Fibroblast of gingiva (primary cell): ENCODE measurements at places on chromosomes 2 and 18.

GRCh38 chr2:54960164-54960563 is 90.1 kb downstream of the RTN4 start:
- DNase-seq: no peak

DNA sequence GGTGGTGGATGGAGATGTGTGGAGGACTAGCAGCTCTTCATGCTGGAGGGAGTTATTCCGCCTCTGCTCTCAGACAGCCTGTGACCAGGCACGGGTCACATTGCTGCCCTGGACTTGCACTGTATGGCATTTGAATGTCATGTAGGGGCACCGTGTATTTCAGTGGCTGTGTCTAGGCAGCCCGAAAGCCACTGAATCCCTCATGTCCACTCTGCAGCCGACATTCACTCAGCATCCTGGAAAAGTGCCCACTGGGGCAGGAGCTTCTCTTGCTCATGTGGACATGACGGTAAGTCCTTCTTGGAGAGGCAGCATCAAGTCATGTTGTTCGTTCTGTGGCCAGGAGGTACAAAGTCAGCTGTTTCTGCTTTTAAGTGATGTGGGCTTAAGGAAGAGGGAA is 127.9 kb downstream of the SH3RF3 start:
- DNase-seq: peak; percentile 70

DNA sequence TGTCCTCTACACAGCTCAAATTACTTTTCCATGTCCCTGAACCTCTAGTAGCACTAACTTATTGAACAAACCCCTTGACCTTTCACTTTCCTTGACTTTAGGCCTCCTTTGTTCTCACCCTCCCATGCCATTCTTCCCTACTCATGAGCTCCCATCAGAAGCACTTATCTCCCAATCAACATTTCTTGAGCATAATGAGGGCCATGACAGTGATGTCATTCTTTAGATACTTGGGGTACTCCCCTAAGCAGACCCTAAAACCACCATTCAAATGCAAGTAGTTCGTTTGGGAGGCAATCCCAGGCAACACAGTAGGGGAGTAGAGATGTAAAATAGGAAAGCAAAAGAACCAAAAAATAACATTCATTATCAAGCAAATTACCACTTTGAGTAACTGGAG is 115.9 kb upstream of the ARHGAP28 start:
- DNase-seq: no peak

DNA sequence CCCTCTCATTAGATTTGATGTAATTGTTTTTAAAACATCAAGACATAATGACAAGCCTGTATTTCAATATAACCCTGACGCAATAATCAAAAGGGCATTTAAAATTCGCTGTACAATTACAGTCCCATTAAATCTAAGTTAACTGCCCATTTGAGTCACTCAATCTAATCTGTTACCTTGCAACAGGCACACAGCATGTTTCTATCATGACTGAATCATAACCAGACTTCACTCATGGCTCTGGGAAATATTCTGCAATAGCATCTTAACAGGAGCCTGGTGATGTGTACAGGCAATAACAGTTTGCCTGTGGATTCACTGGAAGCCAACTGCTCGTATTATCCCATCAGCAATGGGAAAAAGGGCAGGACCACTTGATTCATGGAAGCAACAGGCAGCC is 142.3 kb upstream of the NCKAP5 start:
- no peak for DNase-seq
